ENCODE measurements at places on chromosomes 16 and 17.

DNA sequence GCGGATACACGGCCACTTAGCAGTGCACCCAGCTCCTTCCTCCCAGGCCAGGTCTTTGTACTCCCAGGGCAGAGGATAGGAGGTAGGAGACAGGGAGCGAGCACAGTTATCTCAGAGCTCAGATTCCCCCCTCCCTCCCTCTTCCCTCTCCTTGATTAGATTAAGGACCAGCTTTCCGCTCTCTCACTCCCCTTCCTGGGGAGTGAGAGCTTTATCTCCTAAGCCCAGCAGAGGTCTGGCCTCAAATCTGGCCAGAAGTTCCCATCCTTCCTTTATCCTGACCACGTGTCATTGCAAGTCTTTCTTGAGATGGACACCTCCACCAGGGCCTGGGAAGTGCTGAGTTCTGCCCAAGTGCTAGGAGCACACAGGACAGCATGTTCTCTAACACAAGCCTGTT, 5.1 kb downstream of the ARL4D start:
- no peak overlapping the region for H3K27ac ChIP-seq
- H3K4me1 ChIP-seq = peaks cover 32% of the 10 kb centered on the region
- DNase-seq = no peak
- peaks cover 10% of the 10 kb centered on the region for H3K27me3 ChIP-seq
- peaks cover 2% of the 10 kb centered on the region for H3K36me3 ChIP-seq

GRCh38 chr17:50867363-50868139, 1.4 kb upstream of the TOB1 start:
- peaks cover 56% of the 10 kb centered on the region for H3K4me1 ChIP-seq
- H3K36me3 ChIP-seq = peaks cover 25% of the 10 kb centered on the region
- H3K4me3 ChIP-seq = peak overlapping the region; percentile 98
- H3K27me3 ChIP-seq = no peaks in the 10 kb centered on the region
- peak; percentile 75 for DNase-seq
- peak overlapping the region; percentile 100 for H3K27ac ChIP-seq

- peaks cover 4% of the 10 kb centered on the region for H3K27me3 ChIP-seq
- H3K4me1 ChIP-seq = no peaks in the 10 kb centered on the region
- DNase-seq = no peak
- no peak overlapping the region for H3K4me3 ChIP-seq
- no peaks in the 10 kb centered on the region for H3K36me3 ChIP-seq
Measured at GRCh38 chr16:1027501-1027815, 45.1 kb upstream of the SSTR5 start.

DNA sequence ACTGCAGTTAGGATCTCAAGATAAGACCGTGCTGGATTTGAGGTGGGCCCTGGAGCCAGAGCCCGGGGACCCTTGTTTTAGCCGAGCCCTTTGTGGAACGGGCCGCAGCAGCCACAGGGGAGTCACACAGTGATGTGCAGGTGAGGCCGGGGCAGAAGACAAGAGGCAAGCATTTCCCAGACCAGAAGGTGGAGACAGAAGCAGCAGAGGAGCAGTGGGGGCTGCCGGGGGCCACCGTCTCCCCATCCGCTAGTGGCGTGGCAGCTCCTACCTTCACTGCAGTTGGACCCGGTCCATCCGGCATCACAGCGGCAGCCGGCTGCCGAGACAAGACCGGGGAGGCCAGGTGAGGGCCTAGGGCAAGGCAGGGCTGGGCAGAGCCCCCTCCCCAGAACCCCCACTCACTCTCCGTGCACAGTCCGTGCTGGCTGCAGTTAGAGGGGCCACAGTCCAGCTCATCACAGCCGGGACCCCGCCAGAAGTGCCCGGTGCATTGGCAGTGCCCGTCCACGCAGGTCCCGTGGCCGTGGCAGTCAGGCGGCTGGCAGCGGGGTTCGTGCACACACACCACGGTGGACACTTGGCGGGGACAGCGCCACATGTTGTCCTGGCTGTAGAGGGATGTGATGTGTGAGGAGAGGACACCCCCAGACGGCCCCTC, 6.0 kb downstream of the NAGPA start:
- H3K4me1 ChIP-seq = peaks cover 4% of the 10 kb centered on the region
- no peak for DNase-seq
- no peaks in the 10 kb centered on the region for H3K27me3 ChIP-seq
- H3K36me3 ChIP-seq = peaks cover 39% of the 10 kb centered on the region
- H3K4me3 ChIP-seq = no peak overlapping the region
- no peak overlapping the region for H3K27ac ChIP-seq

GRCh38 chr17:74968361-74968780, 4.2 kb downstream of the HID1 start:
- no peak for DNase-seq
- peaks cover 6% of the 10 kb centered on the region for H3K4me1 ChIP-seq
- H3K27me3 ChIP-seq = peaks cover 7% of the 10 kb centered on the region
- H3K27ac ChIP-seq = no peak overlapping the region
- no peak overlapping the region for H3K4me3 ChIP-seq

GRCh38 chr17:42518046-42518754, 17.8 kb upstream of the NAGLU start:
- H3K4me1 ChIP-seq = peaks cover 5% of the 10 kb centered on the region
- peaks cover 55% of the 10 kb centered on the region for H3K36me3 ChIP-seq
- no peak for DNase-seq
- H3K4me3 ChIP-seq = no peak overlapping the region
- H3K27me3 ChIP-seq = no peaks in the 10 kb centered on the region
- no peak overlapping the region for H3K27ac ChIP-seq

GRCh38 chr16:15483857-15484256, 49.5 kb downstream of the BMERB1 start:
- no peak for DNase-seq
- no peaks in the 10 kb centered on the region for H3K27me3 ChIP-seq
- H3K36me3 ChIP-seq = no peaks in the 10 kb centered on the region
- H3K4me1 ChIP-seq = peaks cover 9% of the 10 kb centered on the region

- peaks cover 16% of the 10 kb centered on the region for H3K36me3 ChIP-seq
- DNase-seq = no peak
- peak overlapping the region; percentile 81 for H3K4me3 ChIP-seq
- peak overlapping the region; percentile 59 for H3K27ac ChIP-seq
Measured at GRCh38 chr16:2223942-2224486, 623 bp downstream of the E4F1 start.

DNA sequence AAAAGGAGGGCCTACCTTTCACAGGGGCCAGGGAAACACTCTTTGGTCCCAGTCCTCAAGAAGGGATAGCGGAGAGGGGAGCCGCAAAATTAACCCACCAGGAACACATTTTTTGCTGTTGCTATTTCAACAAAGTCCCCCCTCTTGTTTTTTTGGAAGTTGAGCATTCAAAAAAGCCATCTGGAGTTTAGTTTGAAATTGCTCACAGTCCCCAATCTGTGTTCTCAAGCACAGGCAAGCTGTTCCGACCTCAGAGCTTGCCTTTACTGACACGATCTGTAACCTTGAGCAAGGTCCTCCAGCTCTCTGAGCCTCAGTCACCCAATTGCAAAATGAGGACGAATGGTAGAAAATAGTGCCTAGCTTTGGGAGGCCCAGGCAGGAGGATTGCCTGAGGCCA, 131.1 kb downstream of the ZNF423 start:
- no peak overlapping the region for H3K27ac ChIP-seq
- no peaks in the 10 kb centered on the region for H3K36me3 ChIP-seq
- H3K27me3 ChIP-seq = no peaks in the 10 kb centered on the region
- no peaks in the 10 kb centered on the region for H3K4me1 ChIP-seq
- no peak overlapping the region for H3K4me3 ChIP-seq

DNA sequence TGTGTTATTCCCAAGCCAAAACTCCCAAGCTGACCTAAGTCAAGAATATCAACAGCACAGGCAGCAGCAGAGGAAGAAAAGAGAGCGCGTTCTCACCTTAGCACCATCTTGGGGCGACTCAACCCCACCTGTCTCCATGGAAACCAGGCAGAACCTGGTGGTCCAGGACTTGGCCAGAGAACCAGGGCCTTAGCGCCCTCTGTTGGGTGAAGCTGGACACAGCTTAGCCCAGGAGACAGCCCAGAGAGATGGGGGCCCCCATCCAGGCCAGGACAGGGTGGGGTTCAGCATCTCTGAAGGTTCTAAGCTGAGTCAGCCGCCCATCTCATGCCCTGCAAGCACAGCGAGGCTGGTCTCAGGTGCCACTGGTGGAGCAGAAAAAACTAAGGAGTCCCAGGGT, 60.1 kb upstream of the TMEM132E start:
- no peaks in the 10 kb centered on the region for H3K4me1 ChIP-seq
- peaks cover 17% of the 10 kb centered on the region for H3K27me3 ChIP-seq
- H3K4me3 ChIP-seq = no peak overlapping the region
- DNase-seq = no peak
- no peaks in the 10 kb centered on the region for H3K36me3 ChIP-seq
- H3K27ac ChIP-seq = no peak overlapping the region

DNA sequence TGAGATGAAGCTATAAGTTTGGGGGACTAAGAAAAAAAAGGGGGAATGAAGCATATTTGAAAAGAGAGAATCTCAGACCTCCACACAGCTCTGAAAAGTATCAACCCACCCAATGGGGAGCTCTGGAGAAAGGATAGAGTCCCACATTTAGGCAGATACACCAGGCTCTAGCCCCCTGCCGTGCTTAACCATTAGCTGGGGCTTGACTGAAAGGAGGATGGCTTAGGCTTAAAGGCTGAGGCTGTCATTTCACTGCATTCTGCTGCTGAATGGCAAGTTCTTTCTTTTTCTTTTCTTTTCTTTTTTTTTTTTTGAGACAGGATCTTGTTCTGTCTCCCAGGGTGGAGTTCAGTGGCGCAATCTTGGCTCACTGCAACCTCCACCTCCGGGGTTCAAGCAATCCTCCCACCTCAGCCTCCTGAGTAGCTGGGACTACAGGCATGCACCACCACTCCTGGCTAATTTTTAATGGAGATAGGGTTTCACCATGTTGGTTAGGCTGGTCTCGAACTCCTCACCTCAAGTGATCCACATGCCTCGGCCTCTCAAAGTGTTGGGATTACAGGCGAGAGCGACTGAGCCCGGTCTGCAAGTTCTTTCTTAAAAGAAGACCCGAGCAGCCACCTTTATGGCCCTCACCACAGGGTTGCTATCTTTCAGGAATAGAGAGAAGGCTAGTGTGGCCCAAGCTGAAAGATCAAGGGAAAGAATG, 9.0 kb upstream of the MMP2 start:
- no peak for DNase-seq
- no peaks in the 10 kb centered on the region for H3K36me3 ChIP-seq
- no peak overlapping the region for H3K27ac ChIP-seq
- no peak overlapping the region for H3K4me3 ChIP-seq
- H3K4me1 ChIP-seq = no peaks in the 10 kb centered on the region

DNA sequence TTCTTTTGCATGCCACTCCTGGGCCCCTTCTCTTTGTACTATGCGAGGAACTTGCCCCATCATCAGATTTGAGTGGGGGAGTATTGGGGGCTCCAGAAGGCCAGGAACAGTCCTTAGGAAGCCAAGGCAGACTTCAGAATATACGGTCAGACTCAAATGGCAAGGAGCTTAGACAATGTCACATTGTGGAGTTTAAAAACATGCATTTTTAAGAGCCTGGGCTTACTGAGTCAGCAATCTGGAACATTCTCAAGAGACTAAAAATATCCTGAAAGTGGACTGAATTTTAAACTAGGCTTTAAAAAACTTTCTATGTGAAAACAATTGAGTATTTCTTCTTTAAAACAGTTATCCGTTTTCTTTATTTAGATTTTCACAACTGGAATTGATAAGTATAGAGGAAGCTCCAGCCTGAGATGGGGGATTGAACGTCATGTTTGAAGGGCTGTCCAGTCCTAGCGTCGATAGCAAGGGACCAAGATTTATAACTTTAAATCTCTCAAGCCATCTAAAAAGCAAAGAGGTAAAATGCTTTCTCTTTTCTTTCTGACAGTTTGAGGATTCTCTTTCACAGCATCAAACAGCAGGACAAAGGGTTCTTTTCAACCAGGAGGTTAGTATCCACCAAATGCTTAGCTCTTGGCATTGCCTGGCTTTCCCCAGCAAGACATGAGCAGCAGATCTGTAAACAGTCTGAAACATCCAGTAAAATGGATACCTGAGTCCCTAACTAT, 45.8 kb upstream of the CDRT4 start:
- no peak overlapping the region for H3K4me3 ChIP-seq
- no peaks in the 10 kb centered on the region for H3K27me3 ChIP-seq
- peaks cover 28% of the 10 kb centered on the region for H3K36me3 ChIP-seq
- no peak for DNase-seq

GRCh38 chr16:51072591-51072990, 78.5 kb downstream of the SALL1 start:
- H3K4me1 ChIP-seq = no peaks in the 10 kb centered on the region
- DNase-seq = no peak
- H3K4me3 ChIP-seq = no peak overlapping the region
- no peak overlapping the region for H3K27ac ChIP-seq

DNA sequence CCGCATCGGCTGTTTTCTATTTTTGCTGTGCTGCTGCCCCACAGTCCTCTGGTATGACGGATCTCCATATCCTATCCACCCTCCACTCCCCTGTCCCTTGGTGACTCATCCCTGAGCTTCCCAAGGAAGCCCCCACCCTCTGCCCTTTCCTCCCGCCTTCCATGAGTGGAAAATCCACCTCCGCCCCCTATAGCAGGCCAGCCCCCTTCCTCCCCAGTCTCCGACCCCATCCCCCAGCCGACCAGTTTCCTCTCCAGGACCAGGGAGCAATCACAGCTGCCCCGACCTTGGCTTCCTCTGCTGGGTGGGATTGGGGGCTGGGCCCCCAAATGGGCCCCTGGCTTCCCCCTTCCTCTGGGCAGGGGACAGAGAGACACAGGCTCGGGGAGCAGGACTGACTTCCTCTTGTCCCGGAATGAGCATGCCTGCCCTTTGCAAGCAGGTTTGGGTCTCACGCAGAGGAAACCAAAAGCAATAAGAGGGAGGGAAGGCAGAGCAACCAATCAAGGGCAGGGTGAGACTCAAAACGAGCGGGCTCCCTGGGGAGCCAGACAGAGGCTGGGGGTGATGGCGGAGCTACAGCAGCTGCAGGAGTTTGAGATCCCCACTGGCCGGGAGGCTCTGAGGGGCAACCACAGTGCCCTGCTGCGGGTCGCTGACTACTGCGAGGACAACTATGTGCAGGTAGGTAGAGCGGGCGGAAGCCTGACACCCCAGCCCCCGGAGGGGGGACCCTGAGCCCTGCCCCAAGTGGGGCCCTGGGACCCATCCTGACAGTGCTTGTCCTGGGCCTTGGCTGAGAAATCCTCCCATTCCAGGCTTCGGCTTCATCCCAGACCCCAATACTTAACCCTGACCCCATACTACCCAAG, at the start of the genes ABI3 and GNGT2:
TSS of gene ABI3 (plus strand) at position 550 of the 872 bp plus-strand sequence. CDS start at position 568, 18 bp downstream.
TSS of gene GNGT2 (minus strand) at position 417 of the 872 bp plus-strand sequence. CDS start 3,152 bp downstream, outside the sequence.
- peak within 1 kb of the TSS; percentile 84 for H3K4me3 ChIP-seq
- DNase-seq = peak; percentile 64
- no peaks in the 10 kb centered on the region for H3K36me3 ChIP-seq
- H3K27me3 ChIP-seq = no peaks in the 10 kb centered on the region

DNA sequence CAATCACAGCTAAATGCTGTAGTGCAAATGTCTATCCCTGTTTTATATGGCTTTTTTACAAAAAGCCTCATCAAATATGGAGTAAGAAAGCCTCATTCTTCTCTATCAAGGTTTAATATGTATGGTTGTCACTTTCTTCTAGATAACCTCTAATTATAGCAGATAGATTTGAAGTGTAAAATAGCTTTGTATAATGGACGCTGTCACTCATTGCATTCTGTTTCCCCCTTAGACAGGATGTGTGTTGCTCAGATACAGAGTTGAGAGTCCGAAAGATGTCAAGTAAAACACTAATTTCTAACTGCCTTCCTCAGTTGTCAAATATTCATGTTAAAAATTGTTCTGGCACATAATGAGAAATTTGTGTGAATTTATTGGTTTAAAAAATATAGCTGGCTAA, 88.0 kb downstream of the NLK start:
- peaks cover 40% of the 10 kb centered on the region for H3K36me3 ChIP-seq
- DNase-seq = no peak
- no peak overlapping the region for H3K4me3 ChIP-seq
- H3K27me3 ChIP-seq = no peaks in the 10 kb centered on the region
- H3K27ac ChIP-seq = no peak overlapping the region

- no peak overlapping the region for H3K27ac ChIP-seq
- H3K36me3 ChIP-seq = peaks cover 68% of the 10 kb centered on the region
- no peak overlapping the region for H3K4me3 ChIP-seq
Measured at GRCh38 chr16:31036691-31037090, 3.3 kb downstream of the STX4 start.
